ENCODE measurements at places on chromosomes 4 and X.

- DNase-seq = no peak
Measured at GRCh38 chr4:105558277-105558676, 5.9 kb downstream of the ARHGEF38 start.

DNA sequence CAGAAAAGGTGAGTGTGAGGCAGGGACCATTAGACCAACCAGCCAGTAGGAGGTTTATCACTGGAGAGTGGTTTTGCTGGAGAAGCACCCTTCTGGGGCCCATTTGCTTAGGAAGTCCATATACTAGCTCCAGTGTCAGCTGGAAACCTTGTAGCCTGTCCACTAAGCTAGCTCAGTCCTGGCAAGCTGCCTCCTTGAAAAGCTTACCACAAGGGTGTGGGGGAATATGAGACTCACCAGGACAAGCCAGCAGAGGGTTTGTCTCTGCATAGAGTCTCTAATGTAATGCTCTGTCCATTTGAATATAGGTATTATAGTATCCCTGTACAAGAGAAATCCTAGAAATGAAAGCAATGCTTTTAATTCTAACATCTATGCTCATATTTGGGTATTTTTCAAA is 86.3 kb downstream of the FBXL5 start:
- no peak for DNase-seq

DNA sequence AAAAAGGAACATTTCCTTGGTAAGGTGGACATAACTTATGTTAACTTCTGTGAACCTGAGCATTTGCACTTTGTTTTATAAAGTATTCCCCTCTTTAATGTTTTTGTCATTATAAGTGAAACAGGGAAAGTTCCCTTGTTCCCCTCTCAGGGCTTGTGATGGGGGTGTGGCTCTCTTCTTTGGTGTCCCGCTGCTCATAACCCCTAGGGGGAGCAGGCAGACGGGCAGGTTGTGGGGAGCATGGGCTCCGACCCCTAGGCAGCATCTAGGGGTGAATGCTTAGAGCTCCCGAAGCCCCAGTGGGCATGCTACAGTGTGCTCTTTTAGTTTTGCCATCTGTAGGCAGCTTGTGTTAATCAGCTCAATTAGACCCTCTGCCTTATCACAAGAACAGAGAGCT is 200.4 kb downstream of the DACH2 start:
- DNase-seq = no peak

DNA sequence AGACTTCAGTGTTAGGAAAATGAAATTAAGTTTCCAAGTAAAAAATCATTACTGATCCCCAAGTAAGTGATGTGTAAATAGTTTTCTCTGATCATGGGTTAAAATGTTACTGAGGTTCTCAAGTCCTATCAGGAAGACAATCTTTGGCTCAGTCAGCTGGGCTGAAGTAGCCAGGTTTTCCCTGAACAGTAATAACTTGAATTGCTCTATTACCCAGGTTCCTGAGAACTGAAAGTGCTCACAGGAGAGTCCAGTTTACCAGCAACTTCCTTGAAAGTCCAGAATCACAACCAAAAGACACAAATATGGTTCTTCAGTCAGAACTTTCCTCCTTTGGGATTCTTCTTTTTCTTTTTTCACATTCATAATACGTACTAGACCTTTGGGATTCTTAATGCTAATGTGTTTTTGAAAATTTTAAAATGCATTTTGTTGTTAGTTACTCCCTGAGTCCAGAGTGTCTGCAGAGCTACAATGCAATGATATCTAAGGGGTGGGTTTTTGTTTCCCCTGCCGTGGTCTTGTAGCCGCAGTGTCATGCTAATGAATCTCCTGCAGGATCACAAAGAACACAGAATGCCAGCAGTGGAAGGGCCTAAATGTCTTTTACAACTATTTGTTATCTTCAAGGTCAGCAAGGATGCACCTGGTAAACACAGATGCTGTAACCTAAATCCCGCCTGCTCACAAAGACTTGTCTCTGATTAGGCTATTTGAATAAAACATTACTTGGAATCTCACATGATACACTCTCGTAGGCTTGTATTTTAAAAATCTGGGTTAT is 439.8 kb upstream of the NR3C2 start:
- no peak for DNase-seq

All from natural killer cell (primary cell).